Activated naive CD8-positive, alpha-beta T cell treated with anti-CD3 and anti-CD28 coated beads, Interleukin-2, amount 50 U/mL, for 16 hours (primary cell): ENCODE measurements at places on chromosomes 4 and X.

DNA sequence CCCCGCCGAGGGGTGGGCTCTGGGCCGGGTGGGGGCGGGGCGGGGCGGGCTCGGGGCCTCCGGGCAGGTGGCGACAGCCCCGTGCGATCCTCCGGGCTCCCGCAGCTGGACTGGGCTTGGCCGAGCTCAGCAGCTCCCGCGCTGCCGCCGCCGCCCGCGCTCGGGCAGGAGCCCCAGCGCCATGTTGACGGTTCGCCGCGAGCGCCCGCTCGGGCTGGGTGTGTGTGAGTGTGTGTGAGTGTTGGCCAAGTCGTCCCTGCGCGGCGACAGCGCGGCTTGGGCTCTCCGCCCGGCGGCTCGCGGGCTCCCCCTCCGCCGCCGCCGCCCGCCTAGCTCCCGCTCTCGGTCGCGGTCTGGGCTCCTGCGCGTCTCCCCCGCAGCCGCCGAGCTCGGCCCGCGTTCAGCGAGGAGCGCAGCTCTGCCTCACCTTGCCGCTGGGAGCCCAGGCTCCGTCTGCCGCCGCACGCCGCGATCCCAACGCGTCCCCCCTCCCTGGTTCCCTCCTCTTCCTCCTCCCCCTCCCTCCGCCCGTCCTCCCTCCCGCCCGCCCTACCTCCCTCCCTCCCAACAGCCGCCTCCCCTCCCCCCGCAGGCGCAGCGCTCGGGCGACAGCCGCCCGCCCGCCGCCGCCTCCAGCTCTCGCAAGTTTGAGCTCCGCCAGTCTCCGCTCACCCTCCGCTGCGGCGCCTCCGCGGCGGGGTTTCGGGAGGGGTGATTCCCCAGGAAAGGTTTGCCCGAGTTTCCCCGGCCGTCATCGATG lies at the start of gene BCOR:
Gene BCOR (minus strand): TSS at position 455 of the 760 bp plus-strand sequence. CDS start 20,029 bp downstream, outside the sequence.
- DNase-seq = peak; percentile 41

GRCh38 chr4:4992833-4993232 lies 26.4 kb downstream of the CYTL1 start:
- no peak for DNase-seq

- no peak for DNase-seq
These were observed 138.9 kb downstream of the PTTG2 start for GRCh38 chr4:38099020-38099600.

- no peak for DNase-seq
These were observed 34.6 kb downstream of the WDR1 start for GRCh38 chr4:10082047-10082446.

GRCh38 chr4:55725057-55725456 lies 89.0 kb upstream of the NMU start:
- DNase-seq = no peak

- DNase-seq = no peak
These were observed 141.8 kb downstream of the CBR4 start for GRCh38 chr4:168868044-168868781.

DNA sequence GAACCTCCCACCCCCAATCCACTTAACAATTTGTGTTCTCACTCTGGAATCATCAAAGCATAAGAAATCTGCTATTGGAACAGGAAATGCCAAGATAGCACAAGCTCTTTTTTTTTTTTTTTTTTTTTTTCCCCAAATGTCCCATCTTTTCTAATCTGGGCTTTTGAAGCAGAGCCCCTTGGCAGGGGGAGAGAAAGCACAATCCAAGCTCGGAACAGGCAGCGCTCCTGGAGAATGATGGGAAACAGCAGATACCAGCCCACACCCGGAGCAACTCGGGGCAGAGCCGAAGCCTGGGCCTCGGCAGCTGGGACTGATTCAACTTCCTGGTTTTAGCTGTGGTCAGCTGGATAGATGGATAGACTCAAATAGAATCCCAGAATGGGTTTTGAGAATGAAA lies 235.1 kb downstream of the QDPR start:
- no peak for DNase-seq

GRCh38 chr4:107828315-107829090 lies 3.8 kb downstream of the SGMS2 start:
- no peak for DNase-seq

DNA sequence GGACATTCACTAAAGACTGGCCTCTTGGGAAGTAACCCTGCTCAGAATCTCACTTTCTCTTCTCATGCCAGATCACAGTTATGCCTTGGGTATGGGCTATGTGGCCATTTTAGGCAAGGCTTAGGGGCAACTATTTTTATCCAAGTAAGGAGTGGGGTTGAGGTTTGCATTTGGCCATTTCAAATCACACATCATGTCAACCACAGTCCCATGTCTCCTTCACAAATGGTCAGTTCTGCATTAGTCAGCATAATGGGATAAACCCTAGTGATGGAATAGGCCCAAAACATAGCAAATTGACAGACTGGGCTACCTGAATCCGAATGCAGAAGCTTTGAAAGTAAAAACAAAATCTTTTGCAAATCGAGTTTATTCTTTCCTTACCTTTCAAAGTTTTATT lies 827 bp upstream of the RTL3 start:
- DNase-seq = no peak

DNA sequence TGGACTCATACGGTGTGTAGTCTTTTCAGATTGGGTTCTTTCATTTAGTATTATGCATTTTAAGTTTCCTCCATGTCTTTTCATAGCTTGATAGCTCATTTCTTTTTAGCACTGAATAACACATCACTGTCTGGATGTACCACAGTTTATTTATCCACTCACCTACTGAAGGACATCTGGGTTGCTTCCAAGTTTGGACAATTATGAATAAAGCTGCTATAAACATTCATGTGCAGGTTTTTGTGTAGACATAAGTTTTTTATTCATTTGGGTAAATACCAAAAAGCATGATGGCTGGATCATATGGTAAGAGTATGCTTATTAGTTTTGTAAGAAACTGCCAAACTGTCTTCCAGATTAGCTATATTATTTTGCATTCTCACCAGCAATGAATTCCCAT lies 29.0 kb downstream of the CNOT6L start:
- DNase-seq = no peak

GRCh38 chr4:157115613-157116335 lies 39.8 kb downstream of the GLRB start:
- DNase-seq = no peak

DNA sequence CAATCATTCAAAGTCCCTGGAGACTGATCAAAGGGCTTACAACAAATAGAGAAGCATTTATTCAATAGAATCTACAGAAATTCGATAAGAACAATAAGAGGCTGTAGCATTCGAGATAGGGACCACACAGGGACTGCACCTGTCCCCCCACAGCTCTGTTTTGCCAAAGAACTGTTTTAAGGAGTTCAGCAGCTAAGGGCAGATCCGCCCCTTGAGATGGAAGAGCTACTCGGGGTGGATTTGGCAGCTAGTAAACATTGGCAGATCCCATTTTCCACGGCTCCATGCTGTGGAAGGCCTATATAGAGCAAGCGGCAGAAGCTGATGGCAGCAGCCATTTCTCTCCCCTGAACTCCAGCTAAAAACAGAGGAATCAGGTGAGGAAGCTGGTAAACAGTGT lies 75.7 kb downstream of the GPR82 start:
- DNase-seq = no peak

DNA sequence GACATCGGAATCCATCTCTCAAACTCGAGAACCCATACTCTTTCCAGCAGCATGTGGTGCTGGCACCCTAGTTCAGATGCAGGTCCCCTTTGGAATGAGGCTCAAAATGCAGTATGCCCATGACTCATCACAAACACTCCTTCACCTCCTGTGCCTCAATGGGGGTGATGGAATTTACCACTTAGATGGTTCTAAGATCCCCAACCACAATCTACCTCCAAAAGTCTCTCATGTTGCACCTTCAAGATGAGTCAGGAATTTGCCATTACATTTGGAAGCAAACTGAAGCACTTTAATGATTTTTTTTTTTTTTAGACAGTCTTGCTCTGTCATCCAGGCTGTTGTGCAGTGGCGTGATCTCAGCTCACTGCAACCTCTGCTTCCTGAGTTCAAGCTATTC lies 8.5 kb upstream of the MID1 start:
- no peak for DNase-seq

GRCh38 chr4:142278663-142279062 lies 567.4 kb downstream of the INPP4B start:
- no peak for DNase-seq

- DNase-seq = no peak
These were observed 640.6 kb downstream of the RPA4 start for GRCh38 chrX:97524340-97524739.

- DNase-seq = no peak
These were observed 30.1 kb downstream of the KDM6A start for GRCh38 chrX:44903107-44903506.

DNA sequence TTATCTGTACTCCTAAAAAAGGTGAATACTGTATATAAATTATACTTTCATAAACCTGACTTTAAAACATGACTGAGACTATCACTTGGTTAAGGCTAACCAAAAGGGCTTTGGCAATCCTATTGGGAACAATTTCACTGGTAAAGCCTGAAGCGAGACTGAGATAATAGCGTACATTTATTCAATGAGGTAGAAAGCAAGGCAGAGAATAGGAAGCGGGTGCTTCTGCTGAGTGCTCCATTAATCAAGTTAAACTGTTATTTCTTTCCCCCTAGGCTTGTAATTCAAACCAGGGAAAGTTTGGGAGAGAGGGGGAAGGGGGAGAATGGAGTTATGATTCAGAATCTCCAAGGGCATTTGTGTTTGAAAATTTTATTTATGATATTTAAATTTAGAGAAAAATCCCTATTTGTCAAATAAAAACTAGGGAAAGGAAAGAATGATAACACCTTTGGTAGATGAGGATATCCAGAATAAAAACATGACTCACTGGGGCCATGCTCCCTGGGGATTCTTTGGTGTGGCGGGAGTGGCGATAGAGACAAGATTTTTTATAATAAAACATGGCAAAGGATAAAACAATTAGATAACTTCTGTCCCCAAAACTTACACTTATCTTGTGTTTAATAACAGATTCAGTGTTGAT lies 34.6 kb upstream of the SORBS2 start:
- DNase-seq = no peak

DNA sequence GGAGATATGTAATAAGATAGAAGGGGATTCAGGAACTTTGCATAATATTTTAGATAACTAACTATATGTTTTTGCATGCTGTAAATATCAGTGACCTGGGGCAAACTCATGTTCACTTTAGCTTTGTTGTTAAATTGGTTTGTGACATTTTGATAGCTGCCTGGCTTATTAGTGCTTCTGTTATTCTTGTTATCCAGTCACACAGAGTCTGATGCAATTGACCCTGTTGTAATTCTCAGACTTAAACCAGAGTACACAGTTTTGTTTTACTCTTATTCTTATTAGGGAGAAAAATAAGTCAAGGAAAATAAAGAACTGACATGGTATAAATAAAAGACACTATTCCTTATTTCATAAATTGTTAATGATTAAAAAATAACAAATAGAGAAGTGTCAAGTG lies 516.7 kb upstream of the SLIT2 start:
- no peak for DNase-seq

GRCh38 chr4:132026166-132026565 lies 1122.9 kb upstream of the PCDH10 start:
- DNase-seq = no peak

DNA sequence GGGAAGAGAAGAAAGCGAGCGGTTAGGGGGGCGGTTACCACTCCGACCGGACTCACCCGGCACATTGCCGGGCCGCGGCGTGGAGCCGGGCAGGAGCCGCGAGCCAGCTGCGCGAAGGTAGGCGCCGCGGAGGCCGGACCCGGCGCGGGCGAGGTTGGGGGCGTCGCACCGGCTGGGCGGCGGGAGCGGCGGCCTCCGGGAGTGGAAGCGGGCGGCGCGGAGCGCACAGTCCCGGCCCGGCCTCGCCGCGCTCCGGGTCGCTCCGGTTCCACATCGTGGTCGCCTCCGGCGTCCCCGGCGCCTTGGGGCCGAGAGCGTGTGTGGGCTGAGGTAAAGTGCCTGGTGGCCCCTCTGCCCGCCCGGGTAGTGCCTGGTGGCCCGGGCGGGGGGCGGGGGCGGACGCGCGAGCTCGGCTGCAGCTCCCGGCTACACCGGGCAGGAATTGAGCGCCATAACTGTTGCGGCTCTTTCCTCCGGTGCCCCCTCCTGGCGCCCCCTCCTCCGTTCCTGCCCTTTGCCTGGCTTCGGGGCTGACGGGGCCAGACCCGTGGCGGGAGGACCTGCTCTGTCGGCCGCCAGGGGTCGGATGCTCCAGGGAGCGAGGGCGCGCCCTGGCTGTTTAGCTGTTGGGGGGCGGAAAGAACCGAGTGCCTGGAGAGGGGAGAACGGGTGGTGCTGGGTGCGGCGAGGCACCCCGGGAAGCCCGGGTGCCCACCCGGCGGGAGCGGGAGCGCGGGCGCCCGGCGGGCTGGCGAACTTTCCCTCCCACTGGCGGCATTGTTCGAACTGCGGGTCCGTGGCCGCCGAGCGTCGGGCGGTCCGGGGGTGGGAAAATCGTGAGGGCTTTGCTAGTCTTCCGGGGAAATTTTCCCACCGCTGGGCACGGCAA lies 626 bp downstream of the JADE3 start:
- DNase-seq = no peak
